Erythroblast (primary cell): ENCODE measurements at places on chromosomes 13 and 19.

DNA sequence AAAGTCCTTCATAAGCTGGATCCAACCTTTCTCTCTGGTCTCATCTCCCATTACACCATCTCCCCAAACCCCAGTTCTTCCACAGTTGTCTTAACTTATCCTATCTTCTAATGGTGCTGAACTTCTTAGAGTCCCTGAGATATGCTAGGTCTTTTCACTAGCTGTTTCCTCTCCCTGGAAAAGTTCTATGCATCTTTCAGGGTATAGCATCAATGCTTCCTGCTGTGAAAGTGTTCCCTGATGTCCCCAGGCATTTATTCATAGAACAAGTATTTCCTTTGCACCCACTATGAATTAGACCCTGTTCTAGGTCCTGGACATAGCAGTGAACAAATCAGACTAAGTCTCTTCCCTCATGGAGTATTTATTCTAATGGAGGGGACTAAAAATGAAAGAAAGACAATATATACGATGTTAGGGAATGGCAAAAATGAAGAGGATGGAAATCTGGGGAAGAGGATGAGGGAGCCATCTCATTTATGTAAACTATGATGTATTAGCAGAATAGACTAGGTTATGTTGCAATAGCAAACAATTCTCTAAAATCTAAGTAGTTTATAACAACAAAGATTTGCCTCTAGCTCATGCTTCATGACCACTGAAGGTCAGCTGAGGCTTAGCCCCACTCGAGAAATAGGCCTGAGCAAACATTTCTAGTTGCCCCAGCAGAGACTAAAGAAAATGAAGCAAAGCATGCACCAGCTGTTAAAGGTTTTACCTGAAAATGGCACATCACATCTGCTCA, 120.0 kb downstream of the CYSLTR2 start:
- no peak for DNase-seq

- no peak for DNase-seq
Measured at GRCh38 chr13:33110713-33111413, 94.6 kb downstream of the KL start.

GRCh38 chr19:51798062-51798461, 3.1 kb downstream of the FPR3 start:
- DNase-seq, result no peak

GRCh38 chr19:7905268-7905667, 1.6 kb downstream of the MAP2K7 start:
- DNase-seq, result no peak

- DNase-seq, result peak; percentile 74
Measured at GRCh38 chr19:17953869-17954268, 13.0 kb upstream of the KCNN1 start.

GRCh38 chr19:10428996-10429381, 8.7 kb downstream of the PDE4A start:
- DNase-seq, result no peak

DNA sequence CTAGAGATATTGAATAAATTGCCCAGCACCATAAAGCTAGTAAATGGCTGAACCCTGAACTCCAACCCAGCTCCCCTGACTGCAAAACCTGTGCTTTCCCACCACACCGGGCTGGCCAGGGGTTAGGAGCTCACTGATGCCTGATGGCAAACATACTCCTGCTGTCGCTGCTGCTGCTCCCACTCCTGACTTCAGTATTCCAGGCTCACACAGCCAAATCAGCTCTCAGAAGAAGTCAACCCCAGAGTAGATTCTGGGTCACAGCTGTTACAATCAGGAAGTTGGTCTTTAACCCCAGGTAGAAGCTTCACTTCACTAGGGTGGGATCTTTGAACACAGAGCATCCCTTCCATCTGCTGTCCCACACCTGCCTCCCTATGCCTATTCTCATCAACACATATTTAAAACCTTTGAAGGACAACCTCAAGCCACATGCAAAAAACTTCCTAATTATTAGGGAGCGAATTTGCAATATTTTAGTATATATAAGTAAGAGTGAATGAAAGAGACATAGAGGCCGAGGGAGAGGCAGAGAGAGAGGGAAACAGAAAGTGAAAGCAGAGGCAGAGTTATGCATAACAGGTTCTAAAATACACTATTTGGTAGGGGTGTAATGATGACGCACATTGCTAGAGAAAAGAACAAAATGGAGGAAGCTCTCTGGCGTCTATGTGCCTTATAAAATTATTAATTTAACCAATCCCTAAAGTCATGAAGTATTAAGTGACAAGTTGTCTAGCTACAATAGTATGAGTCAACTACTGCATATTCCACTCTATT, 99.4 kb upstream of the SERP2 start:
- DNase-seq, result peak; percentile 72

GRCh38 chr19:35431145-35431807, 16.8 kb upstream of the FFAR2 start:
- DNase-seq, result no peak

DNA sequence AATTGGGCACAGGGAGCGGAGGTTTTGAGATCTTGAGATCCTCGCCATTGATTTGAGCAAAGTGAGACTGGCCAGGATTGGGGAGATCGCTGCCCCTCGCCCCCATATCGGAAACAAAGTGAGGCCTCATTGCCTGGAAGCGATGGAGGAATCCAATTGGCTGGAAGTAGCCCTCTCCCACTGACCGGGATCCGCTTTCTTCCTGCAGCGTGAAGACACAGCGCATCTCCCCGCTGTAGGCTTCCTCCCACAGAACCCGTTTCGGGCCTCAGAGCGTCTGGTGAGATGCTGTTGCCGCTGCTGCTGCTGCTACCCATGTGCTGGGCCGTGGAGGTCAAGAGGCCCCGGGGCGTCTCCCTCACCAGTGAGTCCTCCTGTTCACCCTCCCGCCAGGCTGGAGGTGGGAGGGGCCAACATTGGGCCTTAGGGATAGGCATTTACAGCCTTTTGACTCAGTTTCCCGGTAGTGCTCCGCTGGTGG, 438 bp downstream of the PRKCSH start:
- peak; percentile 66 for DNase-seq

GRCh38 chr19:49533551-49534488, 6.0 kb downstream of the RCN3 start:
- peak; percentile 84 for DNase-seq

- no peak for DNase-seq
Measured at GRCh38 chr13:23505007-23505406, 65.2 kb upstream of the TNFRSF19 start.

DNA sequence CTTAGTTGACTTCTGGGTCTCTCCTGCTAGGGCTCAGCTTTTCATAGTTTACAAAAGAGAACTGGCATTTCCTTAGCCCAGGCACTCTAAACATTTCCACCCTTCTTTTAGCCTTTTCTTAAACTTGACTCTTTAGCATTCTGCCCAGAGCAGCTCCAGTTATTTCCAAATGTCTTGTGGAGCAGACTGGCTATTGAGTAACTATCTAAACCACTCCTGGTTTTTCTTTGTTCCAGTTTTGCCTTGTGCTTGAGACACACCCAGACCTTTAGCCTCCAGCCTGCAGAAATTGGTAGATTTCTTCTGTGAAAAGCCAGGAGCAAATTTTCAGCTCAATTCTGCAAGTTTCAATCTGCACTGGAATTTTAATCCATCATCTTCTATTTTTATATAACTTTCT, 1813.1 kb downstream of the OLFM4 start:
- DNase-seq, result no peak

- DNase-seq, result no peak
Measured at GRCh38 chr19:23415561-23416191, 20.4 kb upstream of the ZNF91 start.

- peak; percentile 66 for DNase-seq
Measured at GRCh38 chr19:12703046-12703445, 6.6 kb upstream of the FBXW9 start.

GRCh38 chr19:40163541-40164129, 27.6 kb upstream of the MAP3K10 start:
- DNase-seq, result no peak

GRCh38 chr13:111217641-111218040, 102.5 kb downstream of the ARHGEF7 start:
- DNase-seq, result no peak

DNA sequence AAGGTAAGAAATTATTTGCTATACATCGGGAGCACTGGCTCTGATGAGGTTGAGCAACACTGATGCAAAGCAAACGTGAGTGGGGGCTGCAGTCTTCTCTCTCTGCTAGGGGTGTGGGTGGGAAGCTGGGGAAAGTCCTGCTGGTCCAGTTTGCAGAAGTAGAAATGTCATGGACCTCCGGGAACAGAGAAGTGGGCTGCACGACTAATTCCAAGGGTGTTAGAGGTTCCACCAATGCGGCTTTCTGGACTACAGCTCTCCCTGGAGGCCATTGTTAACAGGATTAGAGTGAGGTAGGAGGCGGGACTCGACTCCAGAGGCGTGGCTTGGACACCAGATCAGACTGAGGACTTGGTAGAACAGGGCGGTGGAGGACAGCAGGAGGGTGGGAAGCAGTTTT, 5.7 kb upstream of the FBXO27 start:
- DNase-seq, result peak; percentile 18

DNA sequence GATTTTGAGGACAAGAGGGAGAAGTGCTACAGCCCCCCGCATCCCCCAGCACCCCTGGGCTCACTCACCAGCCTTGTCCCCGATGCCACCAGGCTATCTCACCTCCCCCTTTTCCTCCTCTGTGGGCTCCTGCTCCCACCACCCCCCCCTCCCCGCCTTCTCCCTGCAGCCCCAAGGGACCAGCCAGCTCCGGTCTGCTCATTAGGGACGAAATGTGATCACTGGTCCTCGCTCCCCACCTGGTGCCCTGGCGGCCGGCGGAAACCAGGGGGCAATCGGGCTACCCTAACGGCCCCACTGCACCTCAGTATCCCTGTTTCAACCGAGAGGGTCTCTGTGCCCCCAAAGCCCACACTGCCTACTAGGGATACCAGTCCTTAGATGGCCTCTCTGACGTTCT, 2.7 kb downstream of the GPR4 start:
- DNase-seq, result no peak

GRCh38 chr19:2490659-2491058, 14.7 kb downstream of the GADD45B start:
- no peak for DNase-seq

- DNase-seq, result peak; percentile 19
Measured at GRCh38 chr19:40907968-40908735, 26.1 kb upstream of the CYP2A7 start.

DNA sequence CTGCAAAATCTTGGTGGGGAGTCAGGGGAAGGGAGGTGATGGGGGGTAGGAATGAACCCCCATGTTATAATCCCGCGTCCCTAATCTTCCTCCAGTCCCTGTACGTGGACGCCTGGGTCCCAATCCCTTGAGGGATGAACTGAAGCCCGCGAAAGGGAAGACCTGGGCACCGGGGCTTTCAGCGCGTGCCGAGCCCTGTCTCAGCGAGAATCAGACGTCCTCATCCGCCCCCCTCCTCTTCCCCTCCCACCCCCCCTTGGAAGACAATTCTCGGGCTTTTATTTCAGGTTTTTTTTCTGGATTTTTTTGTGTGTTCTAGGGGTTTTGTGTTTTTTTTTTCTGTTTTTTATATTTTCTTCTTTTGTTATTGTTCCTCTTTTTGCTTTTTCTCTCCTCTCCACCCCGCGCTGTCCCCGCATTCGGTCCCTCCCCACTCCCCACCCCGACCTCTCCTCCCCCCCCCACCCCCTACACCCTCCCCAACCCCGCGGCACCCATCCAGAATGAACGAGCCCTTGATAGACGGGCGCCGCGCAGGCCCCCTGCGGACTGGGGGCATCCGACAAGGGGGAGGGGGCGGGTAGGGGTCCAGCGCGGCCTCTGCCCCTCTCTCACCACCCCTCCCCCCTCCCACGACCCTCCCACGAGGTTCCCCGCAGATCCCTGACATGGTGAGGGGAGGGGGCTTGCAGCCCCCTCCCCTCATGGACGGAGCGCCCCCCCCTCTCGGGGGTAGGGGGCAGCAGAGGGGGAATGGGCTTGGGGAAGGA, 10.3 kb downstream of the C19orf81 start:
- DNase-seq, result no peak

GRCh38 chr13:109747524-109747923, 38.9 kb downstream of the IRS2 start:
- DNase-seq, result no peak

GRCh38 chr19:57190301-57190700, 999 bp upstream of the ZNF264 start:
- DNase-seq, result no peak
